Activated T-helper 2 cell treated with anti-CD3 and anti-CD28 coated beads, Interferon-gamma antibody, Interleukin-2, Interleukin-4, amounts not matched to agents 10 μg/mL and 5 μg/mL and 100 μg/mL, durations not matched to agents 14 hours and 24 hours and 36 hours (primary cell): ENCODE measurements at places on chromosomes 3 and 15.

DNA sequence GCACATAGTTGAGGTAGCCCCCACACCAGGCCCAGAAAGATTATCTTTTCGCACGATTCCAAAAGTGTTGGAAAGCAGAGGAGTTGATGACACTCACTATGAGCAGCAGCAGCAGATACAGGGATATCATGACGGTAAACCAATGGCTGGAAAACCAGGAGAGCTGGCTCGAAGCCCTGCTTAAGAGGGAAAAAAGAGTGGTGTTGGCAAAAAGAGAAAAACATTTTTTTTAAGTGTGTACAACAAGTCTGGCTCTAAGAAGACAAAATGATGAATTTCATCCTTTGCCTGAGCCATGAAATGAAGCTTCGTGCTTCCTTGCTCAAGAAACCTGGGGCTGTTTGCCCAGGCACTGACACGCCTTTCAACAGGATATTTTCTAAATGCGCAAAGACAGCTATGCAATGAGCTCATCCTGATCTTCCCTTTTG is 27.3 kb downstream of the PARP16 start:
- DNase-seq, result no peak

GRCh38 chr15:63818191-63818590 is 15.6 kb downstream of the HERC1 start:
- DNase-seq, result no peak

- DNase-seq, result no peak
Observed at GRCh38 chr3:31692751-31693150, 160.0 kb downstream of the STT3B start.

DNA sequence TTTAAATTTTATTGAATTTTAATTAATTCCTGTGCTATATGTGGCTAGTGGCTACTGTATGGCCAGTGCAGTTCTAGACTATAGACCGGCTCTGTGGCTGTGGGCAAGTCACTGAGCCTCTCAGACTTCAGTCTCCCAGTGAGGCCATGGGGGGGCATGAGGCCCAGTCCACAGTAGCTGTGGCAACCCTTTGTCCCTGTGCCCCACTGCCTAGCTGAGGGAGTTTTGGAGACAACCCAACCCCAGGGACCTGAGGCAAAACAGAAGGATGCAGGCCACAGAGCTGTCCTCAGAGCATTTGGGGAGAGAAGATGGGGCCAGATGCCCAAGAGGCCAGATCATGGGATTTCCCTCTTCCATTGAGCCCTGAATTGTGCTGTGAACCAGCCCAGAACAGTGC is 18.9 kb upstream of the POC1A start:
- DNase-seq, result no peak

GRCh38 chr15:70605606-70606410 is 157.6 kb downstream of the UACA start:
- no peak for DNase-seq

DNA sequence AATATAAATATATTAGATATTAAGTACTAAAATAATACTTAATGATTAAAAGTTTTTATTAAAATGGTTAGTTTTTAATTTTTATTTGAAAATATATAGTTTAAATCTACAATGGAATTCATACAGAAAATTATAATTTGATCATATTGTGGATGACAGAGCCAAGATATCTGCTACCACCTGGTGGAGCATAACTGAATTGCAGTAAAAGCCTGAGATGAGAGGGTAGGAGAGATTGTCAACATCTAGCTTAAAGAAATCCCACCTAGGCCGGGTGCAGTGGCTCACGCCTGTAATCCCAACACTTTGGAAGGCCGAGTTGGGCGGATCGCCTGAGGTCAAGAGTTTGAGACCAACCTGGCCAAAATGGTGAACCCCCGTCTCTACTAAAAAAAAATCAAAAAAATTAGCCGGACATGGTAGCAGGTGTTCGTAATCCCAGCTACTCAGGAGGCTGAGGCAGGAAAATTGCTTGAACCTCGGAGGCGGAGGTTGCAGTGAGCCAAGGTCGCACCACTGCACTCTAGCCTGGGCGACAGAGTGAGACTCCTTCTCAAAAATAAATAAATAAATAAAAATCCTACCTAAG is 25.1 kb upstream of the CSTA start:
- no peak for DNase-seq

- no peak for DNase-seq
Observed at GRCh38 chr3:179949412-179949811, 87.3 kb downstream of the PEX5L start.

DNA sequence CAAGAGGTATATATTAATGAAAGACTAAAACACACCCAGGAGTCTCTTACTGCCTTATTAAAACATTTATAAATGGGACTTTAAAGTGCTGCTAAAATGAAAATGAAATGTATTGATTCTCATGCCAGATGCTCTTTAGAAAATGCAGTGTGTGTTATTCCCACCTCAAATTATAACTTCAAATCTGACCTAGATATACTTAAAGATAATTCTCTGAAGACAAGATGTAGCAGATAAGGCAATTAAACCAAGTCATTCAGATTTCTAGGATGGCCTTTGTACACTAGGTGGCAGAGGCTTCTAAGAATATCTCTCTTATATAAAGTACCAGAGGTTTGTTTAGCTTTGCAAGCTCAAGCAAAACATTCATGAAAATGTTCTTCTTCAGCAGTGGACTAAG is 26.9 kb upstream of the GOLGA8B start:
- DNase-seq, result no peak

- DNase-seq, result no peak
Observed at GRCh38 chr3:136350132-136350531, 100.0 kb downstream of the PCCB start.

DNA sequence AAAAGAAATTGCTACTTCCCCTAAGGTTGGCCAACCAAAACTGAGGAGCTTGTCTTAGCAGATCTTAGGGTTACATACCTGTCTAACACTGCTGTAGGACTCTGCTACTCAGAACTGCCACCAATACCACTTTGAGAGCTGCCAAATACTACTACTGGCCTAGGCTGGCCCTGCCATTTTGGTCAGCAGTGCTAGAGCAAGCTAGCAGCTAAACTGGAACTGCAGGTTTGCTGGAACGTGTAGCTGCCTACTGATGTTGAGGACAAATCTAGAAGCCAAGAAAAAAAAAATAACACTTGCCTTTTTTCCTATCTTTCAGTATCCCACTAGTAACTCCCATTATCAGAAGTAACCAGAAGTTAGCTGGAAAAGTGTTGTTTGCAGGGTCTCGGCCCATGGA is 387.4 kb downstream of the RBMS3 start:
- DNase-seq, result no peak

GRCh38 chr3:77342027-77342426 is 302.1 kb downstream of the ROBO2 start:
- no peak for DNase-seq

- no peak for DNase-seq
Observed at GRCh38 chr3:47162697-47163168, 1.2 kb downstream of the SETD2 start.

- no peak for DNase-seq
Observed at GRCh38 chr15:73369154-73369694, 466 bp upstream of the HCN4 start.

DNA sequence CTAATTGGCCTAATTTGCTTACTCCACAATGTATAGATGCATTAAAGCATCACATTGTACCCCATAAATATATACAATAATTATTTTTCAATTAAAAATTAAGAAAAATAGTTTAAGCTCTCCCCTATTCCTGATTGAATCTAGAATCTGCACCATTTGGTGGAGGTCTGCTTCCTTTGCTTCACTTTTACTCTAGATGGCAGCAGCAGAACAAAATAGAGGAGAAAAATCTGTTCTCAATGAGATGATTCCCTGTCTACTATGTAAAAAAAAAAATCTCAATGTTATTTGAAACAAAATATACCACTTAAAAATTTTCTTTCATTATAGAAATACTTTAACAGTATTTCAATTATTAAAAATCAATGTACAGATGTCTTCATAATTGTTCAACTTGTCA is 109.6 kb upstream of the FXR1 start:
- DNase-seq, result no peak

DNA sequence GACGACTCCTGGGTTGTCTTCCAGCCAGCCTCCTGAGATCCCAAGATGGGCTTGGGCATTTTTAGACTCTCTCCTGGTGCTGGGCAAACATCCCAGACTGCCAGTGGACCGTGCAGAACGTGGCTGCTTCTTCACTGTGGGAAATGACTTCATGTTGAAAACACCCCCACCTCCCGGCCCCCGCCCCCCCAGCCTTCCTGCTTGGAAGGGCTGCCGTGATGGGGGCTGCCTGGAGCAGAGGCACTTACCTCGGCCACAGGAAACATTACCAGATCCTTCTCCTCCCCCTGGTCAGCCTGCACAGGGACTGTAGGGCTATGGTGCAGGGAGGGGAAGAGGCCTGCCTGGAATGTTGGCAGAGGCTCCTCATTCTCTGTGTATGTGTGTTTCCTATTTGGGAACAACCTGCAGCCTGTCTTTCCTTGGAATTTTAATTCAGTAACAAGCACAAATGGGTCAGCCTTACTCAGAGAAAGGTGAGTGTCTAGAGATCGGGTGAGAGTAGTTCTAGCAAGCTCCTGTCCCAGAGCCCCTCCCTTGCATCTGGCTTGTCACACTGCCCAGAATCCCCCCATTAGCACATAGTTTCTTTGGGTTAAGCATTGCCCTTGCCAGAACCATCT is 90.8 kb downstream of the ANP32A start:
- no peak for DNase-seq
